Stimulated activated CD4-positive, alpha-beta T cell treated with anti-CD3 and anti-CD28 coated beads, Interleukin-12 subunit alpha, Interleukin-12 subunit beta, amount 100 ng/mL, for 4 hours (primary cell): ENCODE measurements at places on chromosomes 7 and 10.

GRCh38 chr10:49601857-49602256, 8.3 kb upstream of the SLC18A3 start:
- DNase-seq, result no peak

GRCh38 chr7:128701062-128701785, 29.1 kb downstream of the GARIN1A start:
- no peak for DNase-seq

GRCh38 chr10:98474628-98475027, 27.9 kb upstream of the HPS1 start:
- no peak for DNase-seq

DNA sequence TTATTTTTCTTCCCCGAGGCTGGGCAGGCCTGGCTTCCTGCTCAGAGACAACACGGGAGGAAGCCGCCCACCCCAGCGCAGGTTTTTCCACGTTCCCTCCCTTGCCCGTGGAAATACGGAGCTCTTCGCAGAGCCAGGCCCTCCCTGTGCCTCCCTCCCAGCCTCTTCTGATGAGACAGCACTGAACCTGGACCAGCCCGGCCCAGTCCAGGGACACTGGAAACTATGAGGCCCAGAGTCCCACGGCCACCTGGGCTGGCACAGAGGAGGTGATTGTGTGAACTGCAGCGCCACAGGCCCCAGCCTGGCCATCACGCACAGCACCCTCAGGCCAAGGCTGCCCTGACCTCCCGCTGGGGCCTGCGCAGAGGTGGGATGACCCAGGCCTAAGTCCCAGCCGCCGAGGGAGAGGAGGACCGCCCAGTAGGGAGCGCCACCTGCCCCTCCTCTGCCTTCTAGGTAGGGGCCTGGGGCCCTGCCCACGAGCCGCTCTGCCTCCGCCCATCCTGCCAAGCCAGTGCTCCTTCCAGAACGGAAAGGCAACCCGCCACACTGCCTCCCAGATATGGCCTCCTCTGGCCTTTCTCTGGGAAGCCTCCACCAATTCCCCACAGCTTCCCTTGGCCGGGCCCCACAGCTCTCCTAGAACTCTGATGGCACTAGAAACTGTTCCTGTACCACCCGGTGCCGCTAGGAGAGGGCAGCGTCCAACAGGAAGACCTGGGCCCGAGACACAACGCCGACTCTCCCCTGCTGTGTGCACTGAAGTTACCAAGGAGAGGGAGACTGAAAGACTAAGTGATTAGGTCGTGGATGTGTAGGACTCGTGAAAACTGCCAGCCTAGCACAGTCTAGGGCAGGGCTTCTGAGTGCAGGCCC, 57.2 kb downstream of the PROSER2 start:
- DNase-seq, result no peak

DNA sequence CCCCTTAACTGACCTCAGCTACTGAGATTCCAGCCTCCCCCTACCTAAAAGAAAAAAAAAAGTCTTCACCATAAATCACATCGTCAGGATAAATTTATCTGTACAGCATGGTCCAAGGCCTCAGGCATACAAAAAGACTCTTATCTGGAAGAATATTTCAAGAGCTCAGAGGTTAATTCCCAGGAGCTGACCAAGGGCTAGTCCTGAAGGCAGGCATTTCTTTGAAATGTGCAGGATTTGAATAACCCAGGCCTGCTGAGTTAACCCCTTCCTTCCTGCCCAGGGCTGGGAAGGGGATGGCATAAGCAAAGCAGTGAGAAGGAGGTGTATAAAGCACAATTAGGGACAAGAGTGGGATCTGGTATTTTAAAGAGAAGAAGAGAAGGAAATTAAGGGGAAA, 111.2 kb downstream of the RNLS start:
- no peak for DNase-seq

DNA sequence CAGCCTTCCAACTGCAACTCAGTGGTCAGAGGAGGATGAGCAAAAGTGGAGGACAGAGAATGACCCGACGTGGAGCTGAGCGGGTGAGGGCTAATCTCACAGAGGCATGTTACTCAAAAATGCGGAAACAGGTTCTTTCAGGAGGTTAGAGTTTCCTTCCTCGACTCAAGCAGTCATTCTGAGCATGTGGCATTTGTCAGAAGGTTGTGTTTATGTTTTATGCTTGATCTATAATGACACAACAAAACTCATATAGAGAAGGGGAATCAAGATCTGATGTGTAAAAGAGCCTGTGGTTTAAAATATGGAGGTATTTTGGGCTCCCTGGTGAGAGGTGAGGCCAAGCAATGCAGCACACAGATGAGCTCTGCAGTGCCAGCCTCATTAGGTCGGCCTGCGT, 311.4 kb downstream of the ADARB2 start:
- no peak for DNase-seq

DNA sequence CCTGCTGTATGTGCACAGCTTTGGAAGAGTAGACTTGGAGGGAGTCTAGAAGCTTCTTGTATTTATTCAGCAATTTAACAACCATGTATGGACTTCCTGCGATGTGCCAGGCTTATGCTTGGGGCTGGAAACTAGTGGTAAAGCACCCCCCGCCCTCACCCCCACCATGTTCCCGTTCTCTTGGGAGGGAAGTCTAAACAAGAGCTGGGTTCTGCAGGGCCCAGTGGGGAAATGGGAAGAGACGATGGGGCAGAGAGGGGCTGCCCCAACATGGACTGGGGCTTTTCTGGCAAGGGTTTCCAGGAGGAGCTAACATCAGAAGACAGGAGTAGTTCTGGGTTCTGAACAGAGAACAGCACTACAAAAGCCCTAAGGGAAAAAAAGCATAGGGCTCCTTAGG, 8.0 kb downstream of the RASSF4 start:
- no peak for DNase-seq

- DNase-seq, result no peak
These were observed 248.8 kb upstream of the SMIM30 start for GRCh38 chr7:113367041-113367586.

DNA sequence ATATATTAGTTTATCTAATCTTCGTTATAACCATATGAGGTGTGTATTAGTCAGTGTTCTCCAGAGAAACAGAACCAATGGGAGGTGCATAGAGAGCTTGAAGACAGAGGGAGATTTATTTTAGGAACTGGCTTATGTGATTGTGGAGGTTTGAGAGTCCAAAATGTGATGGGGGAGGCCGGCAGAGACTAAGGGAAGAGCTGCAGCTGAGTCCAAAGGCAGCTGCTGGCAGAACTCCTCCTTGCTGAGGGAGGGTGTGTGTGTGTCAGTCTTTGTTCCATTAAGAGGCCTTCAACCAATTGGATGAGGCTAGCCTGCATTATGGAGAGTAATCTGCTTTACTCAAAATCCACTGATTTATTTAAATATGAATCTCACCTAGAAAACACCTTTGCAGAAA, 165.1 kb downstream of the SH3PXD2A start:
- DNase-seq, result no peak

- no peak for DNase-seq
These were observed 81.5 kb downstream of the ITIH5 start for GRCh38 chr10:7585228-7585627.

DNA sequence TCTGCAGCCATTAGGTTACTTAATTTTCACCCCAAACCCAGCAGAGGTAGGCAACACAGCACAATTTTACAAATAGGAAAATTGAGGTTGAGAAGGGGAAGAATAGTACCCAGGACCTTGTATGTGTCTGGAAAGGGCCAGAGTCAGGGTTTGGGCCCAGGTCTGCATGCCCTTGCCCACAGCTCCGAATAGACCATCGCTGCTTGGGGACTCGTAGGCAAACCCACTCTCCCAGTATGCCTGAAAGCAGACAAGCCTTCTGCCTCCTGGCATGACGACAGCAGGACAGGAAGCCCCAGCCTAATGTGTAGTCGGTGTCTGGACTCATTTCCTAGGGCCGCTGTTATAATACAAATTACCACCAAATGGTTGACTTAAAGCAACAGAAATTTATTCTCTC, 91.7 kb downstream of the GPR26 start:
- no peak for DNase-seq

DNA sequence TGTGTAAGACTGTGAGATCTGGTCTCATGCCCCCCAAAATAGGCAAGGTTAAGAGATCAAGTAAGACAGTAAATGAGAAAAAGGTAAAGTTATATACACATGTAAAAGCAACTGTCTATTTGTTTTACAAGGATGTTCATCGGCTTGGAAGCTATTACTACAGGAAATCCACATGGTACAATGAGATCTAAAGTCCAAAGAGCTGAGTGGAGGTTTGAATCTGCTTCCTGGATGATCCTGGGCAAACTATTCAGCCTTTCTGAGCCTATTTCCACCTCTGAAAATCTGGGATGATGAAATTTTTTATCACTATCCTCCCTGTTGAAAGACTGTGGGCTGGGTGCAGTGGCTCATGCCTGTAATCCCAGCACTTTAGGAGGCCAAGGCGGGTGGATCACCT, 123.0 kb downstream of the IDE start:
- DNase-seq, result no peak

DNA sequence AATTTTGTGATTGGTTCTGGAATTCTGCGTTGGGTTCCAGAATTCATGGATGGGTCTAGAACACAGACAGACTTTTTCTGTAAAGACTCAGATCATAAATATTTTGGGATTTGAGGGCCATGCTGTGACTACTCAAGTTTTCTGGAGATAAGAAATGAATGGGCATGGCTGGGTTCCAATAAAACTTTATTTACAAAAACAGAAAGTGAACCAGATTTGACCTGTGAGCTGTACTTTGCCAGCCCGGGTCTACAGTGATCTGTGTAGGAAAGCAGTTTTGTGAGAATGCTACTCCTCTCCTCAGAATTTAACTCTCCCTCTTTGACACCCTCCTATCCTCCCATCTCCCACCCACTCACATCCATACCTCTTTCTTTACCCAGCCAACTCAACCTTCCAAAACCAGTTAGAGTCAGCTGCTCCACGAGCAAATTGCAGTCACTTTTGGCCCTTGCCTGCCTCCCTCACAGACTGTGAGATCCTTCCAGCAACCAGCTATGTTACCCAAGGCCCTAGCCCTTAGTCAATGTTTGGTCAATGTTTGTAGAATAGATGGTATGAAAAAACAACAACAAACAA, 312.8 kb upstream of the ZMIZ1 start:
- no peak for DNase-seq

- no peak for DNase-seq
These were observed 49.3 kb downstream of the ICA1 start for GRCh38 chr7:8212638-8213037.

DNA sequence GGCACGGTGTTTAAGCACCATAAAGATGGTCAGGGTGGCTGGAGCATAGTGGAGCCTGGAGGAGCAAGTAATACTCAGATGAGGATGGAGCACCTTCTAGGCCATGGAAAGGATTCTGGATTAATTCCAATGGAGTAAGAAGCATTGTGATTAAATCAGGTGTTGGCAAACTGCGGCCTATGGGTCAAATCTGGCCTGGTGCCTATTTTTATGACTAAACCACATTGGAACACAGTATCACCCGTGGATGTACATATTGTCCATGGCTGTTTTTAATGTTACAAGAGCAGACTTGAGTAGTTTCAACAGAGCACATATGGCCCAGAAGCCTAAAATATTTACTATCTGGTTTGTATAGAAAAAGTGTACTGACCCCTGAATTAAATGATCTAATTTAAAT, 49.9 kb upstream of the TMEM248 start:
- DNase-seq, result no peak

GRCh38 chr7:29156907-29157452, 10.6 kb upstream of the CPVL start:
- DNase-seq, result no peak

DNA sequence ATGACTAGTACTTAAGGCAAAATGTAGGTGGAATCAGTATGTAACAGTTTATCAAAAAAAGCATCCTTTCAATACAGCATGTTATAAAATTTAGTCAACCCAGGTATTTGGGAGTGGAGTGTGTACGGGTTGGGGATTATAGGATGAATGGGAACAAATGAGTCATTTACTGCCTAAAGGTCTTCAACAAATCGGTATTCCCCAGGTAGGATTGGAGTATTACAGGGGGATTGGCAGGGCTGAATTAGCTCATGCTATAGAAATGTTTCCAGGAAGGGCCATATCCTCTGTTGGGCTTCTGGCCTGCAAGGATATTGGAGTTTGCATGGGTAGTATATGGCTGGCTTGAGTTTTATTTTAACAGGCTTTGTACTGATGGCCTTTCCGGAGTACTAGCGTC, 723.7 kb downstream of the SORCS1 start:
- DNase-seq, result no peak

- DNase-seq, result no peak
These were observed 31.9 kb upstream of the SGCE start for GRCh38 chr7:94687810-94688209.

GRCh38 chr7:149883452-149883861, 9.7 kb downstream of the ATP6V0E2 start:
- peak; percentile 39 for DNase-seq

- DNase-seq, result no peak
These were observed 432.0 kb downstream of the ATRNL1 start for GRCh38 chr10:115525141-115525540.

- DNase-seq, result no peak
These were observed 186.2 kb upstream of the NAMPT start for GRCh38 chr7:106471021-106471420.

DNA sequence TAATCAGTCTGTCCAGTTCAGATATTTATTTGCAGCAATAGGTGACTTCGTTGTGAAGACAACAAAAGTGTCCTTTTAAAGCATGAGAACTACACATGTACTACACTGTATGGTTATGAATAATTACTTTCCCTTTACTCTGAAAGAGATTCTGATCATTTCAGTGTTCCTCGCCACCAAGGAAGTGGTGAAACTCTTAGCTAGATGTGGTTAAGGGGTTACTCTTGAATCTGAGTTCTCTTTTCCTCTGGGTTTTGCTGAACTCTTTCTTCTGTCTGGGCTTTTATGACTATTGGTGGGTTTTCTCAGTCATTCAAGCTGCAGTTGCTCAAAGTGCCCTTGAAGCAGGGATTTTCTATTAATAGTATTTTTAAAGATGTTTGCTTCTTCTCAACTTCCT, 127.9 kb upstream of the SEM1 start:
- no peak for DNase-seq

DNA sequence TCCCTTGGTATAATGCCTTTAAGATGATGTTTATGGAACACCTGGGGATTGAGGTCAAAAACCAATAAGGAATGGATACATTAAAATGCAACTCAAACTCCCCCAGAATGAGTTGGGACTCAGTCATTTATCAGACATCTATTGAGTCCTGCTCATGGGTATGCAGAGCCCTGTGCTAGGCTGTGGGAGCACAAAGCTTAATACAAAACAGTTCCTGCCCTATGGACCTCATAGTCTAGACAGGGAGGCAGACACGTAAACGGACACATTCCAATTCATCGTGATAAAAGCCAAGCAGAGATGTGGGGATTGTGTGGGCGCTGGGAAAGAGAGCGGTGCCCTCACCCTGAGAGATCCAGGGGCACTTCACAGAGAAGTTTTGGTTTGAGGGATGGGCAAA, 181.7 kb downstream of the PTEN start:
- DNase-seq, result no peak

GRCh38 chr10:102759497-102760210, 15.9 kb downstream of the WBP1L start:
- DNase-seq, result no peak

- DNase-seq, result no peak
These were observed 122.2 kb downstream of the CUBN start for GRCh38 chr10:17007418-17007770.

DNA sequence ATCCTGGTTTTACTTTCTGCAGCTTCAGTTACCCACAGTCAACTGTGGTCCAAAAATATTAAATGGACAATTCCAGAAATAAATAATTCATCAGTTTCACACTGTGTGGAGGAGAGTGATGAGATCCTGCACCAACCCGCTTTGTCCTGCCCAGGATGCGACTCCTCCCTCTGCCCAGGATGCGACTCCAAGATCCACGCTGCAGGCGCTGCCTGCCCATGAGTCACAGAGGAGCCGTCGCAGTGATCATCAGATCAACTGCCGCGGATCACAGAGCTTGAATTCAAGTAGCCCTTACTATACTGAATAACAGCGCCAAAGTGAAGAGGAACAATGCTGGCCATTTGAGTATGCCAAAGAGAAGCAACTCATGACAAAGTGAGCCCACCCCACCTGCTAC, 61.5 kb downstream of the GRB10 start:
- no peak for DNase-seq
